ENCODE measurements at places on chromosomes 6 and 20. TPM values are rescaled to one million over a fixed set of nuclear protein-coding genes. Genes with fewer than 3 reads are reported as not detected.

MAPK13 gene
- 56.2 TPM for total RNA-seq

DIDO1 gene
- 62.2 TPM for total RNA-seq

TMEM14C gene
- 46.5 TPM for total RNA-seq

PCSK2 gene
- not detected for total RNA-seq

FOXA2 gene
- total RNA-seq: not detected

TAF8 gene
- total RNA-seq: 55.1 TPM

EYA4 gene
- total RNA-seq: not detected

OGFRL1 gene
- 11.7 TPM for total RNA-seq

MEP1A gene
- total RNA-seq: not detected

CASS4 gene
- 13.2 TPM for total RNA-seq

LHFPL5 gene
- total RNA-seq: not detected

POU5F1 gene
- total RNA-seq: not detected

XKR7 gene
- not detected for total RNA-seq

EYA2 gene
- 0.15 TPM for total RNA-seq
